ENCODE measurements at places on chromosomes 5 and 9.

GRCh38 chr9:120916588-120916987, 10.0 kb downstream of the TRAF1 start:
- DNase-seq: no peak

- no peak for DNase-seq
Observed at GRCh38 chr5:96483878-96484277, 50.8 kb upstream of the PCSK1 start.

DNA sequence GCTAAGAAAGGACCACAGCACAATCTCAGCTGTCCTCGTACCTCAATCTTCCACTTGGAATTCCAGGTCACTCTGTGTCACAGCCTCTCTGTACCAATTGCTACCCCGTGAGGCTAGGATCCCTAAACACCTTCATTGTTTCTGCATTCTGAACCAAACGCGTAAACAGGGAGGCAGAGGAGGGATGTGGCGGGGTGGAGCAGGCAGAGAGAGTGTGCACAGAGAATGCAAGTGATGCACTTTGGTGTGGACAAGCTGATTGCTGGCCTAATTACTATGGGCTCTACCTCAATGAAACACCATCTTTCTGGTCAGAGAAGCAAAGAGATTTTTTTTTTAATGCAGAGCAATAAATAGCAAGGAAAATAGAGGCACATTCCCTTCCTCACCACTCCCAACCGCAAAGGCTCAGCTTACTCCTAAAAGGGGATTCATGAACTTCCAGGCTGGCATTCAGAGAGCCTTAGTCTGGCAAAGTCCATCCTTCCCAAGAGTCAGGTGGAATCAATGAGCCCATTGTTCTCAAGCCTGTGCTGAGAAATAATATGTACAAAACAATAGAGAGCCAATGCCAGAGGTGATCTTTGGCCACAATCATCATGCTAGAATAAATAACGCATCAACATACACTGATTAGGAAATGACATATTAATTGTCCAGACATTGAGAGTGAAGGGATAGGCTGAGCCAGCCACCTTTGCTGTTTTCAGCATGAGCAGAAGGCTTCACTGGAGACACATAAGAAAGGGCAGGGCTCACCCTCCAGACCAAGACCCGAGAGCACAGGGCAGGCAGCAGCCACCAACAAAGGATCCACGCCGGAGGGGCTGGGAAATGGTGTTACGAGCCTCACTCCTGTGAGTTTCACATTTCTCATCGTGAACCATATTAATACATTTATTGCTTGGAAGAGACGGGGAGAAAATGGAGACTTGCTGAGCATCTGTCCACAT, 278.8 kb downstream of the ENC1 start:
- no peak for DNase-seq

DNA sequence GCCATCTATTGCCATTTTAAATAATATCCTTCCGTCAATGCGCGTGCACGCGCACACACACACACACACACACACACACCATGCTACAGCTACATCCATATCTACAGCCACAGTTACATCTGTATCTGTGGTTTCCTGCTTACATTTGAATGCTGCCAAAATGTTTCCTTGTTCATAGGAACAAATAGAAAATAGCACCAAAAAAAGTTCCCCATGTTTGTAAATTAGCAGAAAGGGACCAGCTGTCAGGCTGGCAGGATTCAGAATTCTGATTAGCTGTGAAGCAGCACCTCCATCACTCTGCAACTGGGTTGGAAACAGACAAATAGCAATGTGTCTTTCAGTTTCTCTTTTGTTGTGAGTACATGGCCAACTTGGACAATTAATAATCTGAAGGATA, 601.5 kb downstream of the IRX1 start:
- no peak for DNase-seq

- no peak for DNase-seq
Observed at GRCh38 chr9:91503673-91504081, 80.0 kb upstream of the NFIL3 start.

- DNase-seq: no peak
Observed at GRCh38 chr5:172004824-172005237, 1.6 kb downstream of the FBXW11 start.

Data from CD4-positive, CD25-positive, alpha-beta regulatory T cell (primary cell).